ENCODE measurements at places on chromosomes 16 and 17.

DNA sequence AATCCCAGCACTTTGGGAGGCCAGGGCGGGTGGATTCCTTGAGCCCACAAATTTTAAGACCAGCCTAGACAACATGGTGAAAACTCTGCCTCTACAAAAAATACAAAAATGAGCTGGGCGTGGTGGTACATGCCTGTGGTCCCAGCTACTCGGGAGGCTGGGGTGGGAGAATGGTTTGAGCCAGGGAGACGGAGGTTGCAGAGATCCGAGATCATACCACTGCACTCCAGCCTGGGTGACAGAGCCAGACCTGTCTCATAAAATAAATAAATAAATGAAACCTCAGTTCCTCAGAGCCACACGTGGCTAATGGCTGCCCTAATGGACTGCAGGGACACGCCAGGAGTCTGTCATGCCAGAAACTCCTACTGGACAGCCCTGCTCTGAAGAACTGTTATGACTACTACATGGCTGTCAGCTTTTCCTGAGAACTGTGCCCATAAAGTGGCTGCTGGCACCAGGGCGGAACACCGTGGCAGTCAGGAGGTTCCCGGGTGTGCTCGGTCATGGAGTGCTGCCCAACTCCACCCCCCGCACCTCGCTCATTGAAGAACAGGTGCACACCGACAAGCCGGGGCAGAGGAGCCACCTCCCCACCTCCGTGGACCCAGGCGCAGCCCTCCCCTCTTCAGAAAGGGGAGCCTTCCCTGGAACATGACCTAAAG is 4.3 kb downstream of the TMEM11 start:
- DNase-seq, result peak; percentile 74

GRCh38 chr16:58418601-58419000 is 26.3 kb downstream of the GINS3 start:
- no peak for DNase-seq

GRCh38 chr16:515175-515938 is 12.2 kb upstream of the CAPN15 start:
- no peak for DNase-seq

GRCh38 chr17:29214215-29215146 is 32.2 kb upstream of the CRYBA1 start:
- no peak for DNase-seq

DNA sequence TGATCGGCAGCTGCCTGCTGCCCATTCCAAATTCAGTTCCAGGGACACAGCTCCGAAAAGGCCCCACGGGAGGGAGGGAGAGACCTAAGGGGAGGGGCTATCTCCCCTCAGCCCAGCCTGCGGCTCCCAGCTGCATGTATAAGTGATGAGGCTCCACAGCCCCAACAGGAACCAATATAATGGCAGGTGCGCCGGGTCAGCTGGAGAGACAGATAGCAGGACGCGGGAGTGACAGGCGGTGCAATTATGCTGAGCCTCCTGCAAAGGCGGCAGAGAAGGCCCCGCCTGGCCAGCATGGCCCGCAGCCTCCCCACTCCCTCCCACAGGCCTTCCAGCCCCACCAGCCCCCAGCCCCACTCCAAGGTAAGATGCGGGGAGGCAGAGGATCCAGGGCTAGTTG is 8.1 kb upstream of the C1QL1 start:
- no peak for DNase-seq

GRCh38 chr16:87138316-87138715 is 178.9 kb downstream of the C16orf95 start:
- no peak for DNase-seq
